ENCODE measurements at places on chromosomes 7 and 10.
A peak's percentile ranks its signal among the peaks of the same experiment; 100 is the strongest.

DNA sequence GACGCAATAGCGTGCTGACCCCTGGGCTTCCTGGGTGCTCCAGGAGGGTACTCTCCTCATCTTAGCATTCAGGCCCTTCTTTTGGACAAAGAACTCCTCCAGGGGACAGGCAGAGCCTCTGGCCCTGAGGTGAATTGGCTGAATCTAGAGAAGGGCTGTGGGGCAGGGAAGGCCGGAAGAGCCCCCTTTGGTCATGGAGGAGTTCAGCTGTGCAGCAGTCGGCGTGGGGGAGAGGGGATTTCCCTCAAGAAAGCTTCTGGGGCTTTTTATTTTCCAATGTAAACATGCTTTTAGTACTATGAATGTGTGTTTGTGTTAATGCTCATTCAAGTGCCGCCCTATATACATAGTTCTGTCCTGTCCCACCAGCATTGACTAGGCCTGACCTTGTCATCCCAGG, 38.8 kb downstream of the FIGNL1 start:
- DNase-seq, result no peak

DNA sequence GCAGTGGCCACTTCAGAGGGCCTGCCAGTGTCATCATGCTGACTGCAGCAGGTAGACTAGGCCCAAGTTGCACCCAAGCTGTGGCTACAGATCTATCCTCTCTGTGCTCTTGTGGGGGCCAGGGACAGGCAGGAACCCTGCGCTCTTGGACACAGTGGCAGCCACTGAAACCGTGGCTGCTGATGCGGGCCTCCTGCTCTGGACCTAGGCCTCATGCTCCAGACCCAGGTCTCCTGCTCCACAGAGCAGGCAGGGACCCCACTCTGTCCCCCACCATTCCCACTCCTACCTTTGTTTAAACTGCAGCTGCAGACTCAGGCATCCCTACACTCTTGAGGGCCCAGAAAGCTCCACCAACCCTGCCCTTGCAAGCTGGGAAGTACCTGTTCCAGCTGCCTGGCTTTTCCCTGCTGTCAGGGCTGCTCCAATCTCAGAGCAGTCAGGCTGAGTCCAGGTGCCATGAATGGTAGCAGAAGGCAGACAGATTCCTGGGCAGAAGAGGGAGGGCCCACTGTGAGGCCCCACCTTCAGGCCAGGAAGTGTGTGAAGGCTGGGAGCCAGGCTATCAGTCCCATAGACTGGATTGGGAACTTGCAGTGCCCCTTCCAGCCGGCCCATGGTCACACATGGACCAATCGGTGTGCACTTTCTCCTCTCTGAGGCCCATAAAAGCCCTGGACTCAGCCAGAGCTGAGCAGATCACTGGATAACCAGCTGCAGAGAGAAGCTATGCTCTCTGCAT, 634.0 kb upstream of the SEMA3D start:
- DNase-seq, result no peak

DNA sequence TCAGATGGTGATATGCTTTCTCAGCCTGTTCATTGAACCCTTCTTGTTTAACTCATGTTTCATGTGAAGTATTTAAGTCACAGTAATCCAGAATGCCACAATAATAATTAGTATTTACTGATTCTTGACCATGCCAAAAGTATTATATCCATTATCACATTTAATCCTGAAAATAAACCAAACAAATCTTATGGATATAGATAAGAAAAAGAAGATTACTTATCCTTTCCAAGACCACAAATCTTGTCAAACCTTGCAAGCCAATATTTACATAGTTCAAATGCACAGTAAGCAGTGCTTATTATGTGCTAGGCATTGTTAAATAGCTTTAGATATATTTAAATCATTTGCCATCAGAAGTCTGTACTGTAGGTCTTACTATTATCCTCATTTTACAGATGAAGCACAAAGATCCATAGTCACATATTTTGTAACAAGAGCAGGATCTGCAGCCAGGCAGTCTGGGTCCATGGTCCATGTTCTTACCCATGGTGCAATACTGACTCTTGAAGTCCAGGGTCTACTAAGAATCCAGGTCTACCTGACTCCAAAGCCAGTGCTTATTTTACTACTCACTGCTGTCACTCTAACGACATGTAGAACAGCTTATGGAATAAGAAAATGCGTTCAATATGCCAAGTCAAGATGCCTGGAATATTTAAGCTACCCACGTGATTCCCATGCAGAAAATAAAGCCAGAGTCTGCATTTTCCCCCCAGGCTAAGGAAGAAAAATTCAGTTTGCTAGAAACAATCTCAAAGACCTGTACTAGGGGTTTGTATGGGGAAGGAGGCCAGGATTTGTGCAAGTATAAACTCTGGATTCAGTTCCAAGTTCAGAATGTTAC, 984.8 kb upstream of the LRRTM3 start:
- DNase-seq, result no peak

DNA sequence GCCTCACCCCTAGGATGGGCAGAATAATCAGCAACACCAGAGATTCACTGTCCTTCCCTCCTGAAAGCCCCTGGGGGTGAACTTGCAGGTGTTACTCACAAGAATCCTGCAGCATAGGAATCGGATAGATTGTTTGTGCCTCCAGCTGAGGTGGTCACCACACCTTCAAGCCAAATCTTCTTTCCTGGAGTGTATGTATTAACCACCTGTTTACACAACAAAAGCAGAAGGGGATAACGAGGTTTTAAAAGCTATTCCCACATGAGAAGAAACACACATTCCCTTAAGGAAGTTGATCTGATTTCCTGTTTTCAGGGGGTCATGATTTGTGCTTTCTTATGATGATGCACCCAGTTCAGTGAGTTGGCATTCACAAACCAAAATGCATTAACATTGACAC, 173.8 kb upstream of the HPS1 start:
- no peak for DNase-seq

GRCh38 chr10:22715290-22715625, 880 bp upstream of the PIP4K2A start:
- no peak for DNase-seq

GRCh38 chr10:114061148-114061547, 17.5 kb downstream of the ADRB1 start:
- no peak for DNase-seq

GRCh38 chr7:105782391-105783042, 93.9 kb downstream of the ATXN7L1 start:
- DNase-seq, result peak; percentile 49

DNA sequence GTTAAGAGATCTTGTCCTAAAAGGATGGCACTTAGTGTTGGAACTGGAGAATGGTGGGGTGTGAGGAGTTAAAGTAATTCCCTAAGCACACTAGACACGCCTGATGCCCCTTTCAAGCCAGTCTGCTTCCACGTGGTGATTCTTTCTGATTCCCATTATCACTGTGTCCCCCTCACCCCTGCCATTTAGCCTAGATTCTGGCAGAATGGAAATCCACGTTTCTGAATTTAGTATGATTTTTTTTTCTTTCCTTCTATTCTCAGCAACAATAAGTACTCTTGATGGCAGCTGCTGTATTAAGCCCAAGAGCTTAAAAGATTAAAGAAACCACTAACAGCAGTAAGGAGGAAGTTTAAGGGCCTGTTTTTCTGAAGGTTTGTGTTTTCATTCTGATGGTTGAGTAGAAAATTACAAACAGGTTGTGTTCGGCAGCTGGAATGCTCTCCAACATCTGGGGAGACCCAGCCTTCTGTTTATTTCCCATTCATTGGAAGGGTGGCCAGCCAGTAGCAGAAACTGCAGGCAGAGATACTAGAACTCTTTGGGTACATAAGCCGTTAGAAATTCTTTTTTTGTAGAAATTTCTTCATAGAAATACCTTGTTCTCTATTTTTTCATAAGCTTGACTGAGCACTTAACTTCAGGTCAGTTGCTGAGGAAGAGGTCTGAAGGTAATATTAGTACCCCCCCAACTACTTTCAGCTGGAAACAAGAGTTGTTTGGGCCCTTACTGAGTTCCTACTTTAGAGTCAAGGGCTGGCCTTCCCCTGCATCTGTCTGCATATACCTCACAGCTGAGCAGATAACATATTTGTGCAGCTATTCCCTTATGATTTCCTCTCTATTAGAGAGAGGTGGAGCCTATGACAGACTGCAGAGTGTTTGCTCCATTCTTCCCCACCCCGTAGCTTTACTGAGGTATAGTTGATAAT, 355.1 kb downstream of the AUTS2 start:
- no peak for DNase-seq

DNA sequence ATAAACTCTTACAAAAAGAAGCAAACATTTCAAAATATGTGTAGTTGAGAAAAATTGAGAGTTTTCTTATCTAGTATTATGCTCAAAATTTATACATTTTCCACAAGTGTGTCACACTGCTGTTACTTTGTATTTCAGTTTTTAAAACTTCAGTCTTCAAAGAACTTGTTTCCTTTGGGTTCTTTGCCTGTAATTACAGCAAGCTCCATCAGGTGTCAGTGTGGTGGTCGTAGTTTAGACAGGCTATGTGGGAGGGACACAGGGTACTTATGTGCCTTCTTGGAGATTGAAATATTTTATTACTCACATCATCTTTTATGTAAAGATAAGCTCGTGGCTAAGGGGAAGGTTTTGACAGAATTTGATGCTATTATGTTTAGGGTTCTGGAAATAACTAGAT, 360.5 kb downstream of the FGFR2 start:
- no peak for DNase-seq

Data from renal cortical epithelial cell (primary cell).